ENCODE measurements at places on chromosomes 5 and 9.

GRCh38 chr5:61348447-61348846 lies 16.4 kb downstream of the ZSWIM6 start:
- DNase-seq = no peak

- no peak for DNase-seq
Measured at GRCh38 chr5:151108566-151108965, 27.7 kb upstream of the TNIP1 start.

- DNase-seq = no peak
Measured at GRCh38 chr5:145220481-145220880, 614.7 kb downstream of the PRELID2 start.

GRCh38 chr5:37757980-37758582 lies 81.8 kb downstream of the GDNF start:
- no peak for DNase-seq

- DNase-seq = no peak
Measured at GRCh38 chr5:121915765-121916164, 46.0 kb upstream of the SRFBP1 start.

DNA sequence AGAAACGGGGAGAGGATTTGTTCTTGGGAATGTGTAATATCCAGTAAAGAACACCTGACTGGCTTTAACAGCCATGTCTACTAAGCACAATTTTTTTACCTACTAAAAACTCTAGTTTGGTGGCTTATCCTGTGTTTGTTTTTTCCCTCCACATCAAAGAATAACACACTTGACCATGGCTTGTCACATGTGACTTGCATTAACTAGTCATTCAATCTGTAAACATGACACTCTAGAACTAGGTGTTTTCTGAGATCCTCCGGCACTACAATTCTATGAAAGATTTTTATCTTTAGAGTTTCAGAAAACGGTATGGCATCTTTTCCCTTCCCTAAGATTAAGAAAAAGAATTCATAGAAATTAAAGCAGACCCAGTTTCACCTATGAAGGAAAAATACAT lies 103.7 kb downstream of the CEMIP2 start:
- no peak for DNase-seq

- no peak for DNase-seq
Measured at GRCh38 chr9:84670138-84671041, 861 bp downstream of the NTRK2 start.

DNA sequence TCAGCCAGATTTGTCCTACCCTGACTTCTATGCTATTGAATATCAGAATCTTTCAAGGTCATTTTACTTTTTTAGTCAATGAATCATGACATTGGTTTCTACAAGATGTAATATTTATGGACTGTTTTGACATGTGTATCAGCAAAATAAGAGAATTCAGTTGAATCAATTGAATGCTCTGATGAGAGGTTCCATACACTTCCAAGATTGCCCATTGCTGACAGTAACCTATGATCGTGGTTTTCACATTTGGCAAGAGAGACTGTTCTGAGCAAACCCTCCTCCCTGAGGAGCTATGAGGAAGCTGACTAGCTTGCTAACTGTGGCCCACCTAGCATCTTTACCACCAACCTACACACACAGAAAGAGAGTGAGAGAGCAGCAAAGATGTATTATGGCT lies 56.7 kb upstream of the FST start:
- no peak for DNase-seq

DNA sequence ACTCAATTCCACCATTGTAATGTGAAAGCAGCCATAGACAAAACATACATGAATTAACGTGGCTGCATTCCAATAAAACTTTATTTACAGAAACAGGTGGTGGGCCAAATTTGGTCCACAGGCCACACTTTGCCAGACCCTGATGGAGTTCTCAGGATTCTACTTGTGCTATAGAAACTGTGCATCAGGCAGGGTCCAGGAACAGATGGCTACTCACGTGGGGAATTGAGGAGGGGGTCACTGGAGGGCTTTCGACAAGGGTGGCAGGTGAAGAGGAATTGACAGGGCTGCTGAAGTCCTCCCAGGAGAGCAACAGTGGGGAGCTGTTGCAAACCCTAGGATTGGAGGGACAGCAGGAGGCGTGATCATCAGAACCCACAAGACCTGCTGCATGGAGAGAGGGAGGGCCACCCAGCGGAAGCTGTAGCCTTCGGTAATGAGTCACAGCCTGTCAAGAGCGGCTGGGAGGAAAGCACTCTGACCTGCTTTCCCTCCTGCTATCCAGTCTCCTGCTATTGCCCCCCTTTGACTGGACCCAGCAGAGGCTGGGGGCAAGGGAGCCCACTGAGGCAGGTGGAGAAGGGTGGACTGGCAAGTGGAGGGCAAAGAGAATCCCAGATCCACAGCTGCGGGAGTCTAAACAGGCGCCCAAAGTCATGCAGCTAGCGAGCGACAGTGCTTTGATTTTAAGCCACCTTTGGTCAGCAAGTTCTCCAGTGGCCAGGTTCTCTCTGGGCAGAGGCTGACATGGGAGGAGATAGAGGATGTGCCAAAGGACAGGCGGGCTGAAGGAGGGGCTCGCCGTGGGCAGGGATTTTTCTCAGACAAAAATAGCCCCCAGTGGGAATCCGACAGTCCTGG lies 138.3 kb upstream of the SMIM23 start:
- no peak for DNase-seq

GRCh38 chr5:150624334-150625163 lies 15.9 kb upstream of the SYNPO start:
- DNase-seq = no peak

- no peak for DNase-seq
Measured at GRCh38 chr5:26572480-26572879, 465.9 kb downstream of the CDH9 start.

DNA sequence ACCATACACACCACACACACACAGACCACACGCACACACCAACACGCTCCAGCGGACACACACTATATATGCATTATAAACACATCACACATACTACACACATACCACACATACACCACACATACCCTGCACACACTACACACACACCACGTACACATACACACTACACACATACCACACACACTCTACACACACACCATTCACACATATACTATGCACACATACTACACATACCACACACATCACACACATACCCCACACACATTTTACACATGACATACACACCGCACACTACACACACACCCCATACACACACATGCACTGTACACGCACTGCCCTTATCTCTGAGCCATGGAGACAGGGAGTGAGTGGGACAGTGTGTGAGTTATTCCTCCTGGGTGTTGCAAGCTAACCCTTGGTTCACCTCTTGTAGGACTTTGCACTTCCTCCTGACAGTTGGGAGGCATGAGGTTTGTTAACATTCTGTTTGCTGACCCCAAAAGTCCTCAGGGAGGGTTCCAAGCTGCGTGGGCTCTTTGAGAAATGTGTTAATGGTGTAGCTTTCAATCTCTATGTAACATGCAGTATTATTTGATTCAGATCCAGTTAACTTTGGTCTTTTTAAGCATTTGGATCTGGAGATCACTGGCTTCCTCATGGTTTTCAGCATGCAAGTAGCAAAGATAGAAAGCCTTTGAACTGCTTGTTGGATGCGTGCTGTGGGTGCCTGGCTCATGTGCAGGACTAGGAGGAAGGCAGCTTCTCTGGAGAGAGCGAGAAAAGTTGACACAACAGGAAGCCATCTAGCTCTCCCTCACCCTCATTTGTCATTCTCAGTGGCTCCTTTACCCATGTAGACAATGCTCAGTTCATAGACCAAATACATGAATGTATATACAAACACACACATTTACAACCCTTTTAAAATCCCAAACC lies 13.7 kb downstream of the IL31RA start:
- DNase-seq = no peak

DNA sequence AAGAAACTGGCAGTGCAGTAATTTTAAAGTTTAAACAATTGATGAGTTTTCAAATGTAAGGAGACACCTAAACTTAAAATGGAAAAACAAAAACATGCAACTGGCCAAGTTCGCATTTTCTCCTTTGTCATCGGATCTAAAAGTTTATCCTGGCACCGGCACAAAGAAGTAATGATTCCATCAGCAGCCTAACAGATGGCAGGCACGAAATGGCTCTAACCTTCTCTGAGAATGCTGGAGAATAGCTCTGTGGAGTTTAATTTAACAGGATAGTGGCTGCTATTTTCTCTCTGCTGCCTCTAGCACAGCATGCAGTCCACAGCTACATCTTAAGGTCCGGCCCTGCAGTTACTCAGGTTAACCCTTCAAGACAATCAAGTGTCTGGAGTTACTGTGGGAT lies 82.2 kb downstream of the PRELID2 start:
- DNase-seq = no peak

DNA sequence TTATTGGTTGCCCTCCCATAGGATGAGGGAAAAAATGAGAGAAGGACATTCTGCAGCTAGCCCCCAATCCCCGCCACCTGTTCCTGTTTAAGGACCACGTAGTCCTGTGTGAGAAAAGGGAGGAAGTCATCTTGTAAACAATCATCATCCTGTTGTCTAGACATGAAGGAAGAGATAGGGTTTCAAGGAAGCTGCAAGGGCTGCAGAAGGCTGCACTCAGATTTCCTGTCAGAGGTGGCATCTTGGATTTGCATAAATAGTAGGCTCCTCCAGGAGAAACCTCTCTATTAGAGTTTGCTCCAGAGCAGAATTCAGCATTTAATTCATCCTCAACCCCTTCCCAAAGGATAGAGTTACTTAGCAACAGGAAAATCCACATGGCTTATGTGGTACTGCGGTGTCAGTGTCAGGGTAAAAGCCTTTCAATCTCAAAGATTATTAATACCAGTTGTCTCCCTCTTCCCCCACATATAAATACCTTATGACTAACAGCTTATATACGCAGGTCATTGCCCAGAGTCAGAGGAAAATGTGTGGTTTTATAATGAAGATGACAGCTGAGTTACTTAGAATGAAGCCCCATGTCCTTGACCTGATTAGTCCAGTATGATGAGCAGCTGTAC lies 4.6 kb upstream of the DNAJC18 start:
- DNase-seq = no peak

- DNase-seq = no peak
Measured at GRCh38 chr5:43623048-43623680, 20.2 kb downstream of the NNT start.

Data from right renal pelvis (tissue), 4 donors.